ENCODE measurements at places on chromosomes 13 and 19.

DNA sequence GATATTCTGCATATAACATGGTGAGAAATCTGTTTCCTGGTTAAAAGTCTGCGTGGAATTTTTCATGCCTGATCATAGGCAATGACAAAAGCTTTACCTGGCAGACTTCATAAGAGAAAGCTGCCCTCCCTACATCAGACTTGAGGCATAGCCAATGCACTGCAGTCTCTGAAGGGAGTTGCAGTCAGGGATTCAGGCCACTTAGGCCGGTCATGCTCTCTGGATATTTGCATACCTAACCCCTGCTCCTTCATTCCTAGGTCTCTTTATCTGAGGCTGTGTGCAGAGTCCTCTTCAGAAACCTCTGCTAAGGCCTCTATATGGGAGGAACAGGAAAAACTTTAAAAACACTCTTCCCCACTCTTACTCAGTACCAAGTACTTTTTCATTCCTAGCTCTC, 287.4 kb downstream of the PCDH17 start:
- DNase-seq: no peak

GRCh38 chr19:653425-653824, 9.6 kb downstream of the RNF126 start:
- no peak for DNase-seq

GRCh38 chr13:23600534-23600933, 30.3 kb downstream of the TNFRSF19 start:
- DNase-seq: no peak

- no peak for DNase-seq
These were observed at the start of gene FFAR3 for GRCh38 chr19:35357867-35358573. Gene FFAR3, plus strand, starts transcription at chr19:35358460. Its CDS starts 431 bp downstream, at chr19:35358891.

GRCh38 chr19:2048104-2048958, 2.7 kb downstream of the MKNK2 start:
- peak; percentile 50 for DNase-seq

DNA sequence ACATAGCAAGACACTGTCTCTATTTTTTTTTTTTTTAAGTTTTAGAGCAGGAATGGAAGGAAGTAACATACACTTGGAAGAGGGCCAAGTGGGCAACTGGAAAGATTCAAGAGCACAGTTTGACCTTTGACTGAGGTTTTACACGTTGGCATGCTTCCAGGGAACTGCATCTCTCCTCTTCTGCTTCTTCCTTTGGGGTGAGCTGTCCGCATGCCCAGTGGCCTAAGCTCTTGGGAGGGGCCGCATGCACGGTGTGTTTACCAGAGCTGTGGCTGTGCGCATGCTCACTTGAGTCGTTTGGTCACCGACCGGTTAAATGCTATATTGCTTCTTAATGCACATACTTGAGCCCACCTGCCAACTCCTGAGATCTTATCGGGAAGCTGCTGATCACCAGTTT, 727.7 kb downstream of the UQCRFS1 start:
- DNase-seq: no peak

All from Right ventricle myocardium inferior (tissue), 1 donor.